Naive thymus-derived CD8-positive, alpha-beta T cell (primary cell): ENCODE measurements at places on chromosomes 11 and 22. TPM values are rescaled to one million over a fixed set of nuclear protein-coding genes. Genes with fewer than 3 reads are reported as not detected.

Gene MPEG1
- total RNA-seq = 5.7 TPM

Gene CATSPER1
- not detected for total RNA-seq

GRCh38 chr11:66045177-66045639 lies 3.8 kb downstream of the GAL3ST3 start:
- H3K27ac ChIP-seq = no peak overlapping the region
- peak; percentile 76 for DNase-seq
- no peaks in the 10 kb centered on the region for H3K36me3 ChIP-seq

DNA sequence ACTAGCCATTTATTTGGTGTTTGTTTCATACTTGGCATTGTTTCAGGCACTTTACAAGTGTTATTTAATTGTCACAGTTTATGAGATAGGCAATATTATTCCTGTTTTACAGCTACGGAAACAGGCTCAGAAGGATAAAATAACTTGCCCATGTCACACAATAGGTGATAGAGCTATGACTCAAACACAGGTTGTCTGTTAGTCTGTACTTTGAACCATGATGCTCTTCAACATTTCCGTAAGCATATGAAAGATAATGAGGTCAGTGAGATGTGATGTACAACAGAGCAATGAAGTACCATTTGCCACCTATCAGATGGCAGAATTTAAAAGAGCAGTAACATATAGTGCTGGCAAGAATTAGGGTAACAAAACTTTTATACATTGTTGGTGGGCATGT lies 15.3 kb downstream of the TUG1 start:
- H3K27me3 ChIP-seq = no peaks in the 10 kb centered on the region
- peaks cover 57% of the 10 kb centered on the region for H3K36me3 ChIP-seq
- no peak overlapping the region for H3K4me3 ChIP-seq
- no peak overlapping the region for H3K27ac ChIP-seq
- no peaks in the 10 kb centered on the region for H3K4me1 ChIP-seq
- DNase-seq = no peak

GRCh38 chr11:116698080-116698479 lies 74.7 kb downstream of the BUD13 start:
- no peaks in the 10 kb centered on the region for H3K36me3 ChIP-seq
- DNase-seq = no peak
- no peaks in the 10 kb centered on the region for H3K4me1 ChIP-seq
- H3K27ac ChIP-seq = no peak overlapping the region
- no peak overlapping the region for H3K4me3 ChIP-seq
- H3K27me3 ChIP-seq = peaks cover 4% of the 10 kb centered on the region

DNA sequence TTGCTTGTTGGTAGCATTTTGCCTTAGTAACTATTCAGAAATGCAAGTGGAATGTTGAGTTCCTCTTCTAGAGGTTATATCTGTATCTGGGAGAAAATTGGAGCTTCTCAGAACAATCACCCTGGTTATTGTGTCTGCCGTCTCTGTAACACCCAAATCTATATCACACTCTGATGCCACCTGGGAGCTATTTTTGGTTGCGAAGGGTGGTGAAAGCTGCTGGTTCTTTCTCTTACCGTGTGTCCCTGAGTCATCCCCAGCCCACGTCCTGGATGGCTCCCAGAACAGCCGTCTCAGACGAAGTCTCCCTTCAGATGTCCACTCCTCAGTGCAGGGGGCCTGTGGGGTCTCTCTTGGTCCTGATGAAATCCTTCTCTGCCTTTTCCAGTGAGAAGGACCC lies 83.5 kb downstream of the C22orf31 start:
- H3K27me3 ChIP-seq = peaks cover 44% of the 10 kb centered on the region
- H3K36me3 ChIP-seq = peaks cover 5% of the 10 kb centered on the region
- no peak for DNase-seq
- H3K4me3 ChIP-seq = no peak overlapping the region
- H3K27ac ChIP-seq = no peak overlapping the region

- H3K27ac ChIP-seq = peak overlapping the region; percentile 64
- no peaks in the 10 kb centered on the region for H3K27me3 ChIP-seq
- H3K4me3 ChIP-seq = no peak overlapping the region
- no peaks in the 10 kb centered on the region for H3K36me3 ChIP-seq
- H3K4me1 ChIP-seq = peaks cover 7% of the 10 kb centered on the region
These were observed 9.4 kb downstream of the CBX6 start for GRCh38 chr22:38862375-38863329.

GRCh38 chr11:110174645-110175310 lies 81.6 kb downstream of the ZC3H12C start:
- H3K27ac ChIP-seq = no peak overlapping the region
- no peak for DNase-seq
- H3K36me3 ChIP-seq = no peaks in the 10 kb centered on the region
- H3K27me3 ChIP-seq = peaks cover 7% of the 10 kb centered on the region

- no peaks in the 10 kb centered on the region for H3K36me3 ChIP-seq
- no peak overlapping the region for H3K4me3 ChIP-seq
- H3K27ac ChIP-seq = no peak overlapping the region
- peaks cover 19% of the 10 kb centered on the region for H3K27me3 ChIP-seq
- H3K4me1 ChIP-seq = peaks cover 6% of the 10 kb centered on the region
- no peak for DNase-seq
These were observed 465.3 kb downstream of the BRD1 start for GRCh38 chr22:49362211-49362839.
